Cerebellar cortex (tissue), 1 donor: ENCODE measurements at places on chromosomes 4 and X.
A peak's percentile ranks its signal among the peaks of the same experiment; 100 is the strongest.

DNA sequence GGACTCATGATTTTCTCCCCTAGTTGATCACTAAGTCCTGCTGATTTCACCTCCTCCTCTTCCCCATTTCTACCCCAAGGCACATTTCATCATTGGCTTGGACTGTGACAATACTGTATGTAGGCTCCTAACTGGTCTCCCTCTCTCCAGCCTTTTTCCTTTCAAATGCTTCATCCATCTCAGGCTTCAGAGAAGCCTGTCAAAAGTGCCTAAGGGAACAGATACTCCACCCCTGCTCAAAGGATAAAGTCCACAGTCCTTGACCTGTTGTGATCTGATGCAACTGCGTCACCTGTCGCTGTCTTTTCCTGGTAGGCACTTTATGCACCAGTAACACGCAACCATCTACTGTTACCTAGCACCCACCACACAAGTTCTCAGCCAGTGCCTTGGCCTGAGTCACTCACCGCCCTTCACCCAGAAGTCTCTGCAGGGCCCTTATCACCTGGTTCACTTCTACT is 12.8 kb downstream of the SCARB2 start:
- DNase-seq: no peak

DNA sequence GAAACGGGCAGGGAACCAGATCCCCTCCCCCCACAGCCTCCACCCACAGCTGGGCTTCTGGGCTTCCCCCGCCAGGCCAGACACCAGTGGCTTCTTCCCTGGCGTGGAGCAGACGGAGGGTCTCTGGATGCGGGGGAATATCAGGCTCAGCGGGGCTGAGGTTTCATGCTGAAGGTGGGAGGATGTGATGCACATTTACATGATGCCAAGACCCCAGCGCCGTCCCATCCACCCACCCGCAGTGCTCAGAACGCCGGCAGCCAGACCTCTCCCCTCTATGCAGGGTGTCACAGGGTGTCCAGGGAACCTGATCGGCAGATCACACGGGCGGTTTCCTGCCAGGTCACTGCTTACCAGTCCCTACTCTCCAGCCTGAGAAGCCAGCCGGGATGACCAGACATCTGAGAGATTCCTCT is 12.8 kb upstream of the TNIP2 start:
- DNase-seq: no peak

DNA sequence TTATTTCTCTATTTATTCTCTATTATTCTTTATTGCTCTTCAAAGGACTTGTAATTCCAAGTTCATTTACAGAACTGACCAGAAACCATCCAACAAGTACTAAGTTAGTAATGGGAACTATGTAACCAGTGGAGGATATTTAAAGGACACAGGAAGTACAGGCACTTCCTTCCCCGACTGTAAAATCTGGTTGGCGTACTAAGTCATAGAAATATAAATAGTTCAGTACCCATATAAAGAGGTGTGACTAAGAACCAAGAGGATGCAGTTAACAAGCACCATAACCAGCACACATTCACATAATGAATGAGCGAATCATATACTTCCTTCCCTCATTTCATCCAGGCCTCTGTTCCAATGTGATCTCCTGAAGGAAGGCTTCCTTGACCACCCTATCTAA is 3.6 kb upstream of the EIF4E start:
- DNase-seq: no peak

DNA sequence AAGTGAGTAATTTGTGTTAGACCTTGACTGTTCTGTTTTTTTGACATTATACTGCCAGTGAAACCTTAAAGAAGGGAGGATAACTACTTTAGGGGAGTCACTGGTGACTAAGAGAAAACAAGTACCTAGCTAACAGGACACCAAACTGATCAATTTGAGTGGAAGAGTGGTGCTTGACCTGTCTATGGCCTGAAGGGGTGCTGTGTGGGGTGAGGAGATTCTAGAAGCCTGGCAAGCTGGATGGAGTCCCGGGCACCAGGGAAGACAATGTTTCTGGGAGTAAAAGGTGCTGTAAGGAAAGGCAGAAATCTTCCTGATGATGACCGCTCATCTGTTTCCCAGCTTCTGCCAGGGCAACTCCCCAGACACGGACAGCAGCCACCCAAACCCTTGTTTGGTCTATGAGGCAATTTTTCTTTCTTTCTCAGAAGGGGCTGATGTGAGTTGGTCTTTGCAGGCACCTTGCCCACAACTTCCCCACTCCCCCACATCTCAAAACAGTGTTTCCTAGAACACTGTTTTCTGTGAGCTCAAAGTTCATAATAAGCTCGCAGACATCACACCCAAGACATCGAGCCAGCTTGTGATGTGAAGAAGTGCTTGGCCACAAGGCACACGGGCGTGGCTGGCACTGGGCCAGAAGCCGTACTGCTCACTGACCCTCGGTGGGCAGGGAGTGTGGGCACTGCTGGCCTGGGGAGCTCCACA is 4.6 kb downstream of the TXK start:
- DNase-seq: no peak

- no peak for DNase-seq
Observed at GRCh38 chrX:12881914-12882313, 15.0 kb downstream of the TLR7 start.

GRCh38 chr4:154416190-154416547 is 75.4 kb downstream of the DCHS2 start:
- no peak for DNase-seq

DNA sequence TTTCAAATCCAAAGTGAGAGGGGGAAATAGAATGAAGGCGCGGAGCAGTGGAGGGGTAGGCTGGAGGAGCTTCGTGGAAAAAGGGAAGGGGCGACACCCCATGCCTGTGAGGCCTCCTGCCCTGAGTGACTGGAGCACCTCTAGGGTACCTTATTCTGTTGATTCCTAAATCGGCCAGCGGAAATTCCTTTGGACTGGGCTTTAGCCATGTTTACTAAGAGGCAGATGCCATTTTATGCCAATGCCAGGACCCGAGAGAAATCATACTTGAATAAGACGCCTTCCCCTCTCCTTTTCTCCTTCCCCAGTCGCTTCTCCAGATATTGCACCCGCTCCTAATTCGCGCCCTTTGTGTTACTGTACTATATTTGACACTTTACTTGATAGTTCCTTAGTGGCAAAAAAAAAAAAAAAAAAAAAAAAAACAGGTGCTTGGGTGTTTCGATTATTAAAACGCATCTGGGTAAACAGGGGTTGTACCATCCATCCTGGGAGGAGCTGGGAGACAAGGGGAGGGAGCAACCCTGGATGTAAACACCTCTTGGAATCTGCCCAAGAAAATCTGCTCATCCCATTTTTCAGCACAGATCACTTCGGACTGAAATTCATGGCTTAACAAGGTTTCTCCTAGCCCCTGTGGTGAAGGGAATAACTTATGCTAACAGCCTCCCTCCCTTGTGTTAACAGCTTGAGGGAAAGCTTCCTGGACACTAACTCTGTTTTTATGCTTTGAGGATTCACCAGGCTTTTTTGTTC is 1.5 kb downstream of the BMP3 start:
- no peak for DNase-seq

- DNase-seq: no peak
Observed at GRCh38 chr4:85642356-85643100, 167.6 kb downstream of the ARHGAP24 start.

DNA sequence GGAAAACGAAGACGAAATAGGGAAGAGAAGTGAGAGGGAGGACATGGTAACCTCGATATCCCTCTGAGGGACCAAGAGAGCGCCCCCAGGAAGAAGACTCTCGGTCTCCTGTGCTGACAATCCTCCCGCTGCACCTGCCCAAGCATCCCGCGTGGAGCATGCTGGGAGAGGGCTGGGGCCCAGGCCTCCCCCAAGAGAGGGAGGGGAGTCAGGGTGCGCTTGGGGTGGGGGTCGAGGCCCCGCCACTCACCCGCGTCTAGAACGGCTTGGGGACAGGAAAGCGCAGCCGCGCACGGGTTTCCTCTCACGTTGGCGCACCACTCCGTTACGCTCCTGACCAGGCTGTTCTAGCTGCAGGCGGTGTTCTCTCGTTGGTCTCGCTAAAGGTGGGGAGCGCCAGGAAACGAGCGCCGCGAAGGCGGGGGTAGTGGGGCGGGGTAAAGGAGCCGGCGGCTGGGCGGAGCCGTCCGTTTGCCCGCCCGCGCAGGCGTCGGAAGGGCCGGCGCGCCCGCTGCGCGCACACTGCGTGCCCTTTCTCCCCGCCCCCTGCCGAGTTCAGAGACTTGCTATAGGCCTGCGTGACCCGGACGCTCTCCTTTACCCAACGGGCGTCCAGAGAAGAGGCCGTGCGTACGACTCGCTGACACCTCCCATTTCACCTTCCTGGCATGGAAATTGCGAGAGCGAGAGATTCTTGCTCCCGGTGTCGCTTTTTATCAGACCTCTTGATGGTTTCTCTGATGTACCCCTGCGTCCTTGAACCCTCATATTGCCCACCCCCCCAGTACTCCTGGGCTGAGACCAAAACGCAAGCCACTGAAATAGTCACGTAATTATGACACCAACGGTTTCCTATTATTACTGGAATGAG is at the start of gene C1GALT1C1:
TSS of gene C1GALT1C1 (minus strand) at position 388 of the 871 bp plus-strand sequence. CDS start 2,888 bp downstream, outside the sequence.
- peak; percentile 92 for DNase-seq

DNA sequence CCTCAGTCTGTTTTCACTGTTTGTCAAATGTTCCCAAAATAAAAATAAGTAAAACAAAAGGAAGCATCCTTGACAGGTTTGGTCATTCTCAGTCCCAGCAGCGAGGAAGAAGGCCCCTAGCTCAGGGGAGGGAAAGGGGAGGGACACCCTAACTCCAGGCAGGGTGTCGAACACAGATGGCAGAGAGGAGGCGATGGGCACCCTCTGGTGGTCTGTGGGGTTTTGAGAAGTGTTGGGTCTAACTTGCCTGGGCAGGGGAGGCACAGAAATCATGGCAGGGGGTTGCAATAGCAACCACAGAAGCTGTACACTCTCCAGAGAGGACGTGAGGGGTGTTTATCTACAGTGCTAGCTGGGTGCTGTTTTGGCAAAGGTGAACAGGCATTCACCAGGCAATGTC is 229.8 kb upstream of the SFRP2 start:
- no peak for DNase-seq

DNA sequence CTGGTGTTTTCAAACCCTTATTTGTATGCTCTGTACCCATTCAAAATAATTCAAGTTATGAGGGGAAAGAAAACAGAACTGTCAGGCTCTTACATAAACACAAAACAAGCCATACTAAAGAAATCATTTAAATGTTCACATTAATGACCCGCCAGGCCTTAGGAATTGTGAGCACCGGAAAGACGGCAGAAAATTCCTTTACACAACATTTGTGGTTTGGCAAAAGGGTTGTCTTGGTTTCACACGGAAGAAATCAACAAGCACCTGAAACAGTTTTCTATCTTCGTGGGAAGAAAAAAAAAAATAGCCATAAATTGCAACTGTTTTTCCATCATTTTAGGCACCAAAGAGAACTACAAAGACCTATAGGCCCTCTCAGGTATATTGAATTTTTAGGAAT is 188.5 kb upstream of the FTHL17 start:
- DNase-seq: no peak

- no peak for DNase-seq
Observed at GRCh38 chr4:3361406-3361805, 68.6 kb downstream of the RGS12 start.

DNA sequence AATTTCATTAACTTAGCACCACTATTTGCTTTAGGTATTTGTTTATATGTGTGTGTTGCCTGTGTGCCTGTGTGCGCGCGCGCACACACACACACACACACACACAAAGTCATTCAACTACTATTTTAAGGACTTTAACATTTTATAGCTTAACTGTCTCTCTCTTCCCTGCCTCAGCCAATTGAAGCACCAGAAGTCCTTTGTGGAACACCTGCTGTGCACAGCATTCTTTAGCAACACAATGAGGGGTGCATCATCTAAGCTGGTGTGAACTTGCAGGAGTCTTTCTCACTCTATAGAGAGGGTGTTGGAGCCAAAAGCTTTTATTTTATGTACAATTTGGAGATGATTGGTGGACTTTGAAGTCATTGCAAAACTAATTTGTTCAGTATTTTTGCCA is 31.3 kb downstream of the SLIT2 start:
- no peak for DNase-seq

- no peak for DNase-seq
Observed at GRCh38 chr4:15809058-15809457, 30.9 kb downstream of the CD38 start.

DNA sequence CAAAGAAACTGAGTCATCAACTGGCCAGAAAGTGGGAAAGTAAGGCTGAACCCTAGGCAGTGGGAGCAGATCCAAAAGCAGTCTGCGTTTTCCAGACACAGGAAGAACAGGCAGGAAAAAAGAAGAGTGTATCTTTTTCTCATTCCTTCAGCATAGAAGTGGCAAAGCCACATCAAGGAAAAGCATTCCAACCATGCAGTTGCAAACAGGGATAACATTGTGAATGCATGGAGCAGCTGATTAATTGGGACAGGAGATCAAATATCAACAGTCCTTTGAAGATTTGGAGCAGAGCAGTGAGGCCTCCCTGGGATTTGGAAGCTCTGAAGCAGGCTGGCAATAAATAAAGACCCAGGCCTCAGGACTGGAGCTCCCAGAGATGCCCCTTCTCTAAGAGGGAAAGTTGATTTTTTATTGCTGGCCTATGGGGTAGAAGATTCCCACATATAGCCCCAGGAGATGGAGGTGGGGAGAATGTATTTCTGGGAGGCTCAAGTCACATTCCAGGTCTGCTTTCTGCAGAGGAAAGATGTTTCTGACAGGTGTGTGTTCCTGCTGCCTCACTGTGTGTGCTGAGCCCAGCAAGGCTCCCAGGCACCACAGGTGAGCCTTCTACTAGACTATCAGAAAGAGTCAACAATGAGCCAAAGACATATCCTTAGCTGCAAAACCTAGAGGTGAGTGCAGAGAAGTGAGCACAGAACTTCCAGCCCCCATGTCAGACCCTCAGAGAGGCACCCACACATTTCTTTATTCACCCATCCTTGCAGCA is 222.5 kb downstream of the RAB28 start:
- DNase-seq: no peak

GRCh38 chr4:153451911-153452657 is 14.1 kb upstream of the TMEM131L start:
- no peak for DNase-seq

DNA sequence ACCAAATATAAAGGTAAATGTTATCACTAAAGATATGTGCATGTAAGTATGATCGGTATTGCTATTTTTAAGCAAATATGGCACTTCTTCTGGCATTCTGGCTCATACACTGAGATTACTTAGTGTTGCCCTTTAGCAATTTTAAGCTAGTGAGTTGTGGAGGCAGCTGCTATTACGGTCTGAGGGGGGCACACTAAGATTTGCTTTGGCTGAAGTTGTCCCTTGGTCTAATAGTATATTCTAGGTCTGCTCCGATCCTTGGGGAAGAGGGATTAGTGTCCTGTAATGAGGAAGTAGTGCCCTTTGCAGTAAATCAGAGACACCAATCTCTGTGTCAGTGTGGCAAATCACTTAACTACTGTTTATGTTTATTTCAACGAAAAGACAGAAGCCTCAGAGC is 196.5 kb upstream of the FTHL17 start:
- no peak for DNase-seq

- DNase-seq: peak; percentile 23
Observed at GRCh38 chr4:150782311-150782710, 200.4 kb downstream of the MAB21L2 start.

GRCh38 chr4:74632634-74633033 is 161.7 kb downstream of the BTC start:
- no peak for DNase-seq

DNA sequence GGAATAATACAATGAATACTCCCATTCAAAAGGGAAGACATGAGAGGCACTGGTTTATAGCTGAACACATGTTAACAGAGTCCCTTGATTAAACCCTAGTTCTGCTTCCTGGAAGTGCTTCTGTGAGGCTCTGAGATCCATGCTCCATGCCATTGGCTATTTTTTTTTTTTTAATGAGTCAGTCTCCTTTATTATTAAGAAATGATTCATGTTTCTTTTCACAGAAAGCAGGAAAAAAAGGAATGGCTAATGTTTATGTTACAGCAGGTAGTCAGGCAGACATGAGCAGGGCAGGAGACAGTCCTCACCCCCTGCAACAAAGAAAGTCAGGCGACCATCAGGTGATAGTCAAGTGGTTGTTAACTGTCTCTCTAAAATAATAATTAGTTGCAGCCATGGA is 598.7 kb downstream of the EPHA5 start:
- no peak for DNase-seq
